ENCODE measurements at places on chromosomes 1 and 21.
A peak's percentile ranks its signal among the peaks of the same experiment; 100 is the strongest.

DNA sequence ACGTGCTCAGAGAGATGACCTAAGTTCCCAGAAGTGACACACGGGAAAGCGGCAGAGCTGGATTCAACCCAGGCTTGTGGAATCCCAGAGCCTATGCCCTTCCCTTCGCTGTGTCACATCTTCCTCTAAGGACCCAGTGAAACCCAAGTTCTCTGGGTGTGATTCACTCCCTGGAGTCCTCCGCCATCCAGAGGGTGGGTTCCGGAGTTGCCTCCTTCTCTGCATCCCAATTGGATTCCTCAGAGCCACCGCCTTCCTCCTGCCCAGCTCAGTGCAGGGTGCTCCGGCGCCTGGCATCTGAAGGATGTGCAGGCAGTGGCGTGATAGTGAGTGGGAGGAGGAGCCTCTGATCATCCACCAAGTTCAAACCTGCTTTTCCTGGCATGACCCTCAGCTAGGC lies 20.7 kb upstream of the RCC2 start:
- DNase-seq: no peak

GRCh38 chr1:180920702-180921101 lies 8.0 kb downstream of the KIAA1614 start:
- DNase-seq: no peak

DNA sequence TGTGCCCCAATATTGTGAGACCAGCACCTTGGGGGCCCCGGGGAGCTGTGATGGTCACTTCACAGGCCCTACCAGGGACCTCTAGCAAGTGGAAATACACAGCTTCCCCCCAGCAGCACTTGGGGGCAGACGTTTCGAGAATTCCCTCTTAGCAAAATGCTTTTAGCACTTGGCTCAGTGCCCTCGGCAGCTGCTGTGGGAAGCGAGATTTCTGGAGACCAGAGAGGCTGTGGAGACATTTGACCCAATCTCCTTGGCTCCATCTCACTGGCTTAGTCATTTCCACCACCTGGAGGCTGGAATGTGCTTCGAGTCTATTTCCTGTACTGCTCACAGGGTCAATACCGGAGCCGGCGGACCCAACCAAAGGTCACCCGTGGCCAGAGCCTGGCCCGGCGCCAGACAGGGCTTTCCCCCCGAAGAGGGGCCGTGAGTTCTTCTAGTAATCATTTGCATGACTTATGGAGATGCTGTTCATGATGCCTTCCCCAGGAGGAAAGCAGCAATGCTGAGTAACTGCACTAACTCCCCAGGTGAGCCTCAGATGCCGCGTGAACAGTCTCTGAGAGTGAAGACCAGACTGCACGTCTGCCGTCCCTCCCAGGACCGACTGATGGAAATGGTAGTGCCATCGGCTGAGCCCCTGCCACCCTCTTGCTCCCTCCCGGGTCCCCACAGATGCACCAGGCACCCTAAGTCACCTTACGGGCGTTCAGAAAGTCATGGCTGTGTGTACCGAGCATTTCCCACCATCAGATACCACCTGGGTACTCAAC lies 4.4 kb upstream of the C2CD2 start:
- DNase-seq: peak; percentile 29

DNA sequence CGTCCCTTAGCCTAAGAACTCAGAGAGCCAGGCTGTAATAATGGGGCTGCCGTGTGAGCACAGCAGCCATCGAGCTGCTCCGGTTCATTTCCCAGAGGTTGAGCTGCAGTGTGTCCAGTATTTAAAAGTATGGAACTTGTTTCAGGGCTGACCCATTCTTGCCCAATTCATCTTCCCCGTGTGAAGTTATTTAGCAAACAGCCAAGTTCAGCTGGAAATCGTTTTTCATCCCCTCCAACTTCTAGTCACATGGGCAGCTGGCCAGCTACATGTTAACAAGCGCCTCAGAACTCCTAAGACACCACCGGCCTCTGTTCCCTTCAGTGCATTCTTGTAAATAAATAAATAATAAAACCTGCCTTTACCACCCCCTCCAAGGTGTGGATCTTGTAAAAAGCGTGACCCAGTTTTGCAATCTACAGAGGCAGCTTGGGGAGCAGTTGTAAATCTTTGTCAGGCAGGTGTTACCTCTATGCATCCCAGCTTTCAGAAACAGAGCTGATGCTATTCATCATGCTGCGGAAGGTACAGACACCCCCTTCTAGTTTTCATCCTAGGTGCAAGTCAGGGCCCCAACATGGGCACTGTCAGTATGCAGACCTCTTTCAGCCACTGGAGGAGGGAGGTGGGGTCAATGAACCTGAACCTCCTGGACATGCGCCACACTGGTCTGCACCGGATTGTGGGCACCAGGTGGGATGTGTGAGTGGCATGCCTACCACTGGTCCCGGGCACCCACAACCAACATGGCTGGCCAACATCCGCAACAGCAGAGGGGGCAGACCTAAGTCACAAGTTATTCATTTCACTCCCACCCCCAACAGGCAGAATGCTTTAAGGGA lies 18.7 kb upstream of the KNCN start:
- DNase-seq: no peak

DNA sequence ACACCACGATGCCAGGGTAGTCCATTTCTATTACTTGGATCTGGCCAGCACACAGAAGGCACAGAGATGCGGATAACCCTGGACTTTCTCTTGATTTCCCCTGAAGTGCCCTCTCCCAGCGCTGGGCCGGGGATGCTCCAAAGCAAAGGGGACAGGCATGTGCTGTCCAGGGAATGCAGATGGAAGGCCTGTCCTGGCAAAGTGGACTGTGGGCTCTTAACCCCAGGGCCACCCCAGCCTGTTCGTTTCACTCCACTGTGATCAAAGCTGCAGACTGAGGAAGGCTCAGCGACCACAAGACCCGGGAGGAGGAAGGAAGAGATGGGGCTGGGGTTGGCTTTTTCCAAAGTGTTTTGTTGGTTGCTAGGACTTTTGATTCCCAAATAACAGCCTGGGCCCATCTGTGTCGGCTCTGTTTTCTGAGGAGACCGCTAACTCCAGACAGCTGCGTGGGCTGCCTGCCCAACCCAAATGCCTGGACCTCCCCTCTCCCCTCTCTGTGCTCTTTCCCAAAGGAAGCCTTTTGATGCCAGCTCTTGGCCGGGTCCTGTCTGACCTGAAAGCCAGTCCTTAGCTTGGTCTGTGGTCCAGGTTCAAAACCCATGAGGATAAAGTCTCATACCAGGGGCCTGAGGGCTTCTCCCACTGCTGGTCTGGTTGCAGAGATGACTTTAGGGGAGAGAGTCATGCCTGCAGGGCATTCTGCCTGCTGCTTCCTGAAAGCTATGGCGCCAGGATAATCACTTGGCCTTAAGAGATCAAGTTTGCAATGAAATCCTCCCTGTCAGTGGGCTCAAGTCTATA lies 119.6 kb upstream of the CD34 start:
- DNase-seq: no peak

GRCh38 chr1:39704757-39705156 lies 13.5 kb upstream of the HPCAL4 start:
- no peak for DNase-seq

DNA sequence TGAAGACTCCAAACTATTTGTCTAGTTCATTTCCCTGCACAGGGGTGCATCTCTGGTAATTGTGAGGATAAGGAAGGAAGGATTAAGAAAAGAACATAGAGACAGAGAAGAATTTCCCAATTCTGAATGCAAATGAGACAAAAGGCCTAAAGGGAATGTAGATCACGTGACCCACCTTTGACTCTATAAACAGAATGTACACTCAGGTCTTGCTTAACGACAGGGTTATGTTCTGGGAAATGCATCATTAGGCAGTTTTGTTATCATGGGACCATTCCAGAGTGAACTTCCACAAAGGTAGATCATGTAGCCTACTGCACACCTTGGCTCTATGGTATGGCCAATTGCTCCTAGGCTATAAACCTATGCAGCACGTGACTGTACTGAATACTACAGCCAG lies 252.3 kb upstream of the ZP4 start:
- no peak for DNase-seq

- no peak for DNase-seq
Measured at GRCh38 chr1:162548170-162548569, 13.4 kb upstream of the UAP1 start.

DNA sequence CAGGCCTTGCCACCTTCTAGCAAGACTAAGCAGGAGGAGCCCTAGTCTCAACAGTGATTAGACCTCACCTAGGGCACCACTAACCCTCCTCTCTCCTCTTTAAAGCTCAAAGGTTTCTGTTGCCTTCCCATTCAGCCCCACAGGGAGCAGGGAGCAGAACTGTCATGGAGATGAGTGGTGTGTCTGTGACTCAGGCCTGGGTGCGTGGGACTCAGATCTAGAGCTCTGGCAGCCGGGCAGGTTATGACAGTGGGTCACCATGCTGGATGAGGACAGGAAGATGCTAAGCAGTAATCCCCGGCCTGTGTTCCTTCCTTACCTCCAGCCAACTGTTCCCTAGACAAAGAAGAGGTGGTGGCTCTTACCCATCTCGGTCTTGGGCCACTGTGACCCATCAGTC lies 60.1 kb upstream of the COA6 start:
- no peak for DNase-seq

DNA sequence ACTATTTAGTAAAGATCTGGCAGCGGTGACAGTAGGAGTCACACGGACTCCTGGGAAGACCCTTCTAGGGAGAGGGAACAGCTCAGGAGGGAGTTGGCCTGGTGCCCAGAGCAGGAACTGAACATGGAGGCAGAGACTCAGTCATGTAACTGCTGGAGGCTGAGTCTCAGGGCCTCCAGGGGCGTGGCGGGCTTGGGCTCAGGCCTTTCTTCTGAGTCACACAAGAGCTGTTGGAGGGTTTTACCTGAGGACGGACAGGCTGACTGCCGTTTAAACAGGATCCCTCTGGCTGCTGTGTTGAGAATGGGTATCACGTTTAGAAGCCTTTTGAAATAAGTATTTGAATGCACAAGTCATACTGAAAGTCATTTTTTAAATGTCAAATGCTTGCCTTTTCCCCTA lies 7.2 kb upstream of the ETS2 start:
- DNase-seq: peak; percentile 76

DNA sequence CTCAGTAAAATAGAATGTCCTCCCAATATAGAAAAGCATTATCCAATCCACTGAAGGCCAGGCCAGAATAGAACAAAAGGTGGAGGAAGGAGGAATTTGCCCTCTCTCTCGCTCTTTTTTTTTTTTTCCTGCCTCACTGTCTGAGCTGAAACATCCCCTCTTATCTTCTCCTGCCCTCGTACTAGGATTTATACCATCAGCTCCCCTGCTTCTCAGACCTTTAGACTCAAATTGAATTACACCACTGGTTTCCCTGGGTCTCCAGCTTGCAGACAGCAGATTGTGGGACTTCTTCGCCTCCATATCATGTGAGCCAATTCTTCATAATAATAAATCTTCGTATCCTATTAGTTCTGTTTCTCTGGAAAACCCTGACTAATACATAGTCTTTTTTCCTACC lies 4.9 kb upstream of the ZMYM6 start:
- no peak for DNase-seq

DNA sequence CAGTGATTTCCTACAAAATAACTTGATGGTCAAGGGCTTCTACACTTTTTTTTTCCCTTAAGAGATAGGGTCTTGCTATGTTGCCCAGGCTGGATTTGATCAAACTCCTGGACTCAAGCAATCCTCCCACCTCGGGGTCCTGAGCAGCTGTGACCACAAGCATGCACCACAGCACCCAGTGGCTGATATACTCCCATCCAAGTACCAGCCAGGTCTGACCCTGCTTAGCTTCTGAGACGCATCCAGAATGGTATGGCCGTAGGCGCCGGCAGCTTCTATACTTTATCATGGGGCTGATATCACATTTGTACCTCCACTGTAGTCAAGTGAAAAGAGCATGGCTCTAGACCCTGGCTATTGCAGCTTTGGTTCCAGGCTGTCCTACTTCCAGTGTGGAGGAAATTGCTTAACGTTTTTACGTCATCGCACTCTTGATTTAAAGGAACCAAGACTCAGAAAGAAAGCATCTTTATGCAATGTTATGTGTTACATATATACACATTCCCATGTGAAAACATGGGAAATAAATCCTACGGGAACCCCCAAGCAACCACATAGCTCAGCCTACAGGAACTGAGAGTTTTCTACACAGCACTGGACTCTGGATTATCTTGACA lies 39.5 kb downstream of the PDPN start:
- DNase-seq: no peak

DNA sequence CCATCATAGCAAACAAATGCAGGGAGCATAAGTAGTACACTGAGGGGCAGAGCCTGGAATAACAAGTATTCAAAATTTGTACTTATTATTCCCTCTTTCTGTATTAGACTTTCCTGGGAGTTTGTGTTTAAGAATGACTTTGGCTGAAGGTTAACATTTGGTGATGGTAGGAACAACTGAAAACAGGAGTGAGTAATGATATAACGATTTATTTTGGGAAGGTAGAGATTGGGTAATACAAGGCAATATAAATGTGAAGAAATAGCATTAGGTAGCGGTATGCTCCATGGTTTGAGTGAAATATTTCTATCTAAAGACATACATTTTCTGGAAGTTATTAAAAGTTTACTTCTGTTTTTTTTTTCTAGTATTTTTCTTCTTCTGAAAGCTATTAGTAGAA lies 18.5 kb upstream of the C1orf21 start:
- no peak for DNase-seq

- no peak for DNase-seq
Measured at GRCh38 chr1:28302247-28302646, 26.6 kb upstream of the MED18 start.

- no peak for DNase-seq
Measured at GRCh38 chr1:66978201-66978600, 53.4 kb downstream of the MIER1 start.

DNA sequence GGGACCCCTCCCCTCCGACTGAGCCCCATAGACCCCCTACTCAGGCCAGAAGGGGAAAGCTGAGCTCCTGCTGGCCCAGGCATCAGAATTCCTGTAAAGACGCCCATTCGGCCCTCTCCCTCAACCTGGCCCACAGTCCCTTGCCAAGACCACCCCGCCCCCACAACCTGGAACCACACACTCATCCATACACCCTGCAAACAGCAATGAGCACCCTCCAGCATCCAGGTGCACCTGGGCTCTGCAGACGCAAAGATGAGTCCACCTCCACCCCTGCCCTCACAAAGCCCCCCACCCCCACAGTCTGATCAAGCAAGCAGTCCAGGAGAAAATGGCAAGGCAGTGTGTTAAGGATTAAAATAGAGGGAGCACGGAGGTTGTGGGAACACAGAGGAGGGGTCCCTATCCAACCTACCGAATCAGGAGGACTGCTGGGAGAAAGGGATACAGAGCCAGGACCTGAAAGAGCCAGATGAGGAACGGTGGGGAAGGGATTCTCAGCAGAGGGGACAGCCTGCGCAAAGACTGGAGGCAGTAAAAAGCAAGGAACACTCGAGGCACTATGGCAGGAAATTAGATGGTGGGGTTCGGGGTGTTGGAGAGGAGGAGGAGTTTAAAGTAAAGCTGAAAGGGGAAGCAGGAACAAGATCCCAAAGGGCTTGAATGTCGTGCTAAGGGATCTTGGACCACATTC lies 67.3 kb upstream of the LAPTM5 start:
- no peak for DNase-seq

DNA sequence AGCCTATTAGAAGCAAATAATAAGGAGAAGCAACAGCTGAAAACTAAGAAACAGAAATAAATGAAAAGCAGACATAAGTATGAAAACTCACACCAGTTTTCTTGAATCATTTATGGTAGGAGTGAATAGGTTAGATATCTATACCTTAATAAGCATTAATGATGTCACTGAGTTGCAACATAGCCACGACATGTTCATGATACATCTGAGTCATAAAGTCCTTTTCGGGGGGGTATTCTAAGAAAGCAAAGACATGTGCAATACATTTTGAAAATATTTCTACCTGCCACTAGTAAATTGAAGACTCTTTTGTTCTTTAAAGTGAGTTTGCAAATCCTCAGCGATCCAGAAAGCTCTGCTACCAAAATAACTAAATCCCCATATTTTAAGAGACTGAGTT lies 7.2 kb downstream of the CD34 start:
- DNase-seq: no peak

- DNase-seq: no peak
Measured at GRCh38 chr1:31458287-31458896, 45.4 kb downstream of the SERINC2 start.
